DMS79 (cell line): ENCODE measurements at places on chromosomes 2 and 18.

DNA sequence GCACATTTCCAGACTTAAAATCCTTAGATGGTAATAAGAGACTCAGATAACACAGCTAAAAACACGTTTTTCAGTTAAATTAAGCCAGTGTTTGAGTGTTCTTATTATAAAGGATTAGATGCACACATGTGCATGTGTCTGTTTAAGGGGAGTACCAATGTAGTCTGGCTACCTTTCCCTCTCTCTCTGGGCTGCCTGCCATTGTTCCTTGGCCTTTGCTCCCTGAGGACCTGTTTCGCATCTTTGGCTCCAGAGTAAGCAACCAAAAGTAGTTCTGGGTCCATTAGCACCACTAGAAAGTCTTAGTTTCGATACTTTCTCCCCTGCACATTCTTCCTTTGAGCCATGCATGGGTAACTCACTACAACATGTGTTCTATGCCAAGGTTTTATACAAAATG, 228.3 kb downstream of the TPGS2 start:
- DNase-seq, result no peak

GRCh38 chr2:134124047-134124753, 129.7 kb upstream of the MGAT5 start:
- peak; percentile 57 for DNase-seq

- DNase-seq, result no peak
Observed at GRCh38 chr2:135818937-135819610, 17.9 kb downstream of the LCT start.

- no peak for DNase-seq
Observed at GRCh38 chr2:223513771-223514455, 88.2 kb downstream of the SCG2 start.

GRCh38 chr2:239957681-239958472, 67.3 kb downstream of the NDUFA10 start:
- no peak for DNase-seq

DNA sequence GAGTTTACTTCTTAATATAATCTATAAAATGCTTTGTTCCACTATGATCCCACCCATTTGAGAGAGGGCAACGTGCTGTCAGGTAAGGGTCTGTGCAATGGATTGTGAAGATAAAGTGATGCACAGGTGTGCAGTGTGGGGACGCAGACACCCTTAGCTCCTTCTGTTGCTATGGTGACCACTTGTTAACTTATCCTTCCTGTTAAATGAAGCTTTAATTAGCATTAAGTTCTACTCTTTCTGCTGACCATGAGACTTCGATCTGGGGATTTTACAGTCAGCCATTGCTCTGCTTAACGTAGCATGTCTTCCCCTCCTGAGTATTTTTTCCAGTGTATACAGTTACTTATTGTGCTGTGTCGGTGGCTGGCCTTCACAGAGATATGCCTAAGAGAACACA, 23.1 kb upstream of the ALKAL2 start:
- peak; percentile 9 for DNase-seq

- no peak for DNase-seq
Observed at GRCh38 chr2:150859877-150860276, 372.4 kb upstream of the RND3 start.

DNA sequence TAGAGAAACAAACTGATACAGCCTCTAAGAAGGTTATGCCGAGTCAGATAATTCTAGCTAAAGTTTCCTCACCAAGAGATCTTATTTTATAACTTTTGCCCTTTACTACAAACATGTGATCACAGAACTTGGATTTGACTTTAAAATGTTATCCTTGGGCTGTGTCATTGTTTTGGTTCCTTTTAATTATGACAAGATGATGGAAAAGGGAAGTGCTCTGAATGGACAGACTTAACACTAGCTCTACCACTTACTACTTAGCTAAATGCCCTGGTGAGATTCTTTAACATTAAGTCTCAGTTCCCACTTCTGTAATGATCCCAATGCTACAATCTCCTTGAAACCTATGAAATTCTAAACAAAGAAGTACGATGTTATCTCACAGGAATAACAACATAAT, 69.9 kb downstream of the RTTN start:
- no peak for DNase-seq

DNA sequence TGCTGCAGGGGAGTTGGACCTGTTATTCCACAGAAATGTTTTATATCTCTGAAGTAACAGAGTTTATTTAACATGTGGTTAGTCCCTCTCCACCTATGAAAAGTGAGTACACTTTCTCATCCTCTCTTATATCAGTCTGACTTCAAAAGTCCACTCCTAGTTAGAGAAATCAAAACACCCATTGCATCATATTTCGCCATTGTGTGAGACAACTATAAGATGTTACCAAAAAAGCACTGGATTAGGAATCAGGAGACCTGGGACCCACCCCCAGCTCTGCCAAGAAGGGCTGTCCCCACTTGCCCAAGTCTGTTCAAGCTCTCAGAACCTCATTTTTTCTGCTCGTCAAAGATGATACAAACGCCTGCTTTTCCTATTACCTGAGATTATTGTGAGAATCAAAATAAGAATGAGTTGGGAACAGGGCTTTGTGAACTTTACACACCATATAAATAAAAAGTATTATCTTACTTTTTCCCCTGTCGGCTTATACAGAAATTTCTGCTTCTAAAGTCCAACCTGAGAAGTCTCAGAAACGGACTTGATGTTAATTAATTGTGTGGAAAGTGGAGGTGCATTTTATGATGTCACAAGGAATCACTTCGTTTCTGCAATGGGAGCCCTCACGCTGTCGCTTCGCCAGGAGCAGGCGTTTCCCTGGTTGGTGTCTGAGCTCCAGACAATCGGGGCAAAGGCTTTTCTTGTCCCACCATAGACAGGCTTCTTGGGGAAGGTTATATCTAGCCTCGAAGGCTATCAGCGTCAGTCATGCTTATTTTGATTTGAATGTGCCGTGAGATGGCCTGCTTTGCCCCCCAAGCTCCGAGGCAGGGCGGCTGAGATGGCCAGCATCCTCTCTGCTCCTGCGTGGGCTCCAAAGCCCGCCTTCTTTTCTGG, 89.6 kb upstream of the ZNF516 start:
- DNase-seq, result no peak

- no peak for DNase-seq
Observed at GRCh38 chr2:236605345-236605734, 35.7 kb downstream of the ACKR3 start.
